ENCODE measurements at places on chromosomes 13 and 19.
A peak's percentile ranks its signal among the peaks of the same experiment; 100 is the strongest.

DNA sequence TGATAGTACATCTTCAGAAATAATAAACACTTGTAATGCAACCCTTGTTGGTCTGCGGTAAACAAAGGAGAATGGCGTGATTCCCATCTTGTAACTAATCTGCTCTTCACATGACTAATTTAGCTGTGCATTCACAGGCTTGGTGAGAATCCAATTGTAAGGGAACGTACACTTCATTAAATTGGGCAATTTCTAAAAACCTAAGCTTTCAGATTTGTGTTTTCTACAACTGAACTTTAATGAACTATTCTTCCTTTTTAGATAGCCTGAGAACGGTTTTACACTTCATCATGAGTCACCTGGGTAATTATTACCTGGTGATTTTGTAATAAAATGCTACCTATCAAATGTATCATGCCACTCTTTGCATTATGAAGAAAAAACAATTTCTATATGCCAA is 306.9 kb downstream of the KLF5 start:
- no peak for DNase-seq

- DNase-seq = no peak
Measured at GRCh38 chr19:15279326-15279904, 47.2 kb upstream of the EPHX3 start.

- no peak for DNase-seq
Measured at GRCh38 chr19:44111910-44112463, 1.2 kb upstream of the ZNF225 start.

DNA sequence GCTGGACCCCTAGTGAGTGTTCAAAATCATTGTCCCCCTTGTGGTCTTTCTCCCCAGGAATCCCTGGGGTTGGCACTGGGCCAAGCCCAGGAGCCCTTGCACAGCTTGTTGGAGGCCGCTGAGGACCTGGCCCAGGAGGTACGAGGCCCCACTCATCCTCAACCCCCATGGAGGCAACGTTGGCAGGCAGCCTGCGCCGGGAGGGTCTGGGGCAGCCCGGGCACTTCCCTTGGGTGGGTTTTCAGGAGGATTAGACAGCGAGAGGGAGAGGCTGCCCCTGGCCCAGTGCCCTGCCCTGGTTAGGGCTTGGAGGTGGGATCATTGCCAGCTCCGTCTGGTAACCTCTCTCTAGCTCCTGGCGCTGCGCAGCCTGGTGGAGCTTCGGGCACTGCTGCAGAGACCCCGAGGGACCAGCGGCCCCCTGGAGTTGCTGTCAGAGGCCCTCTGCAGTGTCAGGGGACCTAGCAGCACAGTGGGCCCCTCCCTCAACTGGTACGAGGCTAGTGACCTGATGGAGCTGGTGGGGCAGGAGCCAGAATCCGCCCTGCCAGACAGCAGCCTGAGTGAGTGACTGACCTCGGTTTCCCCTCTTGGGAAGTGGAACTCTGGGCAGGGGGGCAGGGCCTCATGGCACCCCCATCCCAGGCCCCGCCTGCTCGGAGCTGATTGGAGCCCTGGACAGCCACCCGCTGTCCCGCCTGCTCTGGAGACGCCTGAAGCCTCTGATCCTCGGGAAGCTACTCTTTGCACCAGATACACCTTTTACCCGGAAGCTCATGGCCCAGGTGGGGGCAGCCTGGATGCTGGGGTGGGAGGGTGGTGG is 3.0 kb downstream of the ABCA7 start:
- DNase-seq = no peak

DNA sequence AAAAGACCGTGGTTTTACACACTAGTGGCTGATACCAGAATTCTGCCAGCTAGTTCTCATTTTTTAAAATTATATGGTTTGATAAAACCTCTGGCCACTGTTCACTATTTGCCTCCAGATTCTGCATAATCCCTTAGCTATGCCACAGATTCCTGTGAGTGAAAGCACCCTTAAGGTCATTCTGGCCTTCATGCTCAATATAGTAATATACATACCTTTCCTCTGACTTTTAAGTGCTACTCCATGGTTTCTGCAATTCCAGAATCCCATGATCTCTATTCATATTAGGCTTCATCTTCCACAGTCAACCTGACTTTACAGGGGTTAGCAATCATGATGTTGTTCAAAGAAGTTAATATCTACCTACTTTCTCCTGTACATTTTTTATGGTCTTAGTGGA is 274.1 kb upstream of the EDNRB start:
- DNase-seq = no peak

DNA sequence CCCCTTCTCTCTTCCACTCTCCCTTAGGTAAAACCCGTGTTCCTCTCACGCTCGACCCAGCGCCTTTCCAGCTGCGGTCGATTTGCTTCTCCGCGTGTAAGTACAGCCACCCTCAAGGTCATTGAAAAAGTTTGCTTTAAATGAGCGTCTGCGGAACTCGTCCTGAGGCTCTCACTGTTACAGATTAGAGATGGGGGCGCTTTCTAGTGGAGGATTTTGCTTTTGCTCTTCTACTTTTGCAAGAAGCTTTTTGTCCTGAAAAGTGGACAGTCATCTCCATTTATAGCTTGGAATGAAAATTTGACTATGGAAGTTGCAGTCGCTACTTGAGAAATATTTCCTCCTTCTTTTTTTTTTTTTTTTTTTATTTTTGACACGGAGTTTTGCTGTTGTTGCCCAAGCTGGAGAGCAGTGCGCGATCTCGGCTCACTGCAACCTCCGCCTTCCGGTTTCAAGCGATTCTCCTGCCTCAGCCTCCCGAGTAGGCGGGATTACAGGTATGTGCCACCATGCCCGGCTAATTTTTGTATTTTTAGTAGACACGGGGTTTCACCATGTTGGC is 595 bp upstream of the RAB20 start:
- peak; percentile 12 for DNase-seq

- DNase-seq = no peak
Measured at GRCh38 chr13:19062801-19063200, 118.8 kb downstream of the TUBA3C start.

DNA sequence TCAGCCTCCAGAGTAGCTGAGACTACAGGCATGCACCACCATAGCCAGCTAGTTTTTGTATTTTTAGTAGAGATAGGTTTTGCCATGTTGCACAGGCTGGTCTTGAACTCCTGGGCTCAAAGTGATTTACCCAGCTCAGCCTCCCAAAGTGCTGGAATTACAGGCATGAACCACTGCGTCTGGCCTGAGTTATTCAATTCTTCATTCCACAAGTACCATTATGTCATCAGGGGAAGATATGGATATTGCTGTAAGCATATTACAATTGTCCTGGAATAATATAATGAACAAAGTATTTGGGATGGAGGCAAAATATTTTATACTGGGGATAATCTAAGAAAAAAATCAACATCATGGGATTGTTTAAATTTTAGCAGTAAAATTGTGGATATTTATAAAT is 646.0 kb upstream of the SLITRK6 start:
- DNase-seq = no peak

DNA sequence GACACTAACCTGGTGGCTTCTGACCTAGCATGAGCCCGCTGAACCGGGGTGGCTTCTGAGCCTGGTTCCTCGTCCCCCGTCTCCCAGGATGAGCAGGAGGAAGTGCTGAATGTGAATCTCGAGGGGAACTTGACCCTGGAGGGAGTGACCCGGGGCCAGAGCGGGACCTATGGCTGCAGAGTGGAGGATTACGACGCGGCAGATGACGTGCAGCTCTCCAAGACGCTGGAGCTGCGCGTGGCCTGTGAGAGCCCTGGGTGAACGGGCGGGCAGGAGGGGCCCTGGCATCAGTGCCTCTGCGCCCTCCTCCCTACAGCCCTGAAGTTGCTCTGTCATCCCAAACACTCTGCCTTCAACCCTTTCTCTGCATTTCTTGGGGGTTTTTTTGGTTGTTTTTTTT is 5.6 kb downstream of the BCAM start:
- no peak for DNase-seq

- no peak for DNase-seq
Measured at GRCh38 chr13:111043575-111043982, 71.5 kb upstream of the ARHGEF7 start.

DNA sequence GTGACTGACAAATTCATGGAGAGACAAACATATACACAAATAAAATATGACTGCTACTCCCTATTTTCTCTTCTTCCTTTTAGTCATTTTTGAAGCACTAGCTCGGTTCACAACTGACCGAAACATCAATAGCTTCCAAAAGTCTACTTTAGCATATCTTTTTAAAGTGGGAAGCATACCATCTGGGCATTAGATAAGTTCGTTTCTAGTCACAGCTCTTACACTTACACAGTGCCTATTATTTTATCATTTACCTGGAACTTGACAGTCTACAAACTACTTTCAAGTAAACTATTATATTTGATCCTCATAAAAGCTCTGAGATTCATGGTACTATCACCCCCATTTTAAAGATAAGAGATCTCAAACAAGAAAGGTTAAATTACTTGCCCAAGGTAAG is 458.5 kb downstream of the LMO7 start:
- DNase-seq = no peak

DNA sequence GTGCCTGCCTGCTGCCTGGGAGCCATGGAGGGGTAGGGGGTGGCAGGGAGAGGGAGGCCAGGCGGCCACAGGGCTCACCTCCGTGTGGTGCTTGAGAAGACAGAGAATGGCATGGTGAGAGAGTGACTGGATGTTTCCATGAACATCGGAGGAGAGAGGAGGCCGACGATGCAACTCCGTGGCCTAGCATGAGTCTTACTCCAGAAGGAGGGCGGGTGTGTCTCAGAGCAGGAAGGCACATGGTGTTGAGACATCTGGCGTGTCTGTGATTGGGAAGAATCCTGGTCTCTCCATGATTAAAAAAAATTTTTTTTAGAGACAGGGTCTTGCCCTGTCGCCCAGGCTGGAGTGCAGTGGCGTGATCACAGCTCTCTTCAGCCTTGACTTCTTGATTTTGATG is 5.1 kb downstream of the IRGC start:
- DNase-seq = no peak

DNA sequence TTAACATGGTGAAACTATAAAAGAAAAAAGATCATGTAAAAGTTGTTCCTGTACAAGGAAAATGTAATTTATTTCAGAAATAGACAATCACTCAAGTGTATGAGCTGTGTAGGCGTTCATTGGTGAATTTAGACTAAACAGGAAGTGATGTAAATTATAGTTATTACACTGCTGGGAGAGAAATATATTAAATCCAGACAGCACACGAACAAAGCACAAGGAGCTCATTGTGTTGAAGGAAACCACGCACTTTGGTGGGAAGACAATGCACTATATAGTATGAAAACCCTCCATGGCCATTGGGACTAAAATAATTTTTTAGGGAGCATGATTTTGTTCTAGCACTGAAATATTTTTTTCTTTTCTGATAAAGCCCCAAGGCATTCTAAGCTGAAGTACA is 450.5 kb downstream of the KLF12 start:
- DNase-seq = no peak

DNA sequence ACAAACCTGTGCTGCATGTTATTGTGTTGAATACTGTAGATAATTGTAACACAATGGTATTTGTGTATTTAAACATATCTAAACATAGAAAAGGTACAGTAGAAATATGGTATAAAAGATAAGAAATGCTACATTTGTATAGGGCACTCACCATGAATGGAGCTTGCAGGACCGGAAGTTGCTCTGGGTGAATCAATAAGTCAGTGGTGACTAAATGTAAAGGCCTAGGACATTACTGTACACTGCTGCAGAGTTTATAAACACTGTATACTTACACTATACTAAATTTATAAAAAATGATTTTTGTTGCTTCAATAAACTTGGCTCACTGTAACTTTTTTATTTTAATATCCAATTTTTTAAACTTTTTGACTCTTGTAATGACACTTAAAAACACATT is 34.4 kb downstream of the LMO7 start:
- no peak for DNase-seq

DNA sequence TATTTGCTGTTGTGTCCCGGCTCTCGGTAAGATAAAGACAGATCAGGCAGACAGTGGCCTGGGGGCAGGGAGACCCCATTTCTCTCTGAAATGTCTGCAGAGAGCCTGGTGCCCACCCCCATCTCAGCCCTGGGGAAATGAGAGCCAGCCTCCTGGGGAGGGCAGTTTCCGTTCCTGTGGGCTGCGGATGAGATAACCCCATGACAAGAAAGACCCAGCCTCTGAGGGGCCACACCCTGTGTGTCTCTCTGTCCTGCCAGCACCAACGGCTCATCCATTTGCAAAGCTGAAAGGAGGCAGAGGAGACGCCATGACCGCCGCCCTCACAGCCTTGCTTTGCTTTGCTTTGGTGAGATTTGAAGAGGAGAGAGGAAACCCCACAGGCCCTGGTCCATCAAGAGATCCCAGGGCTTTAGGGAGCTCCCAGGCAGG is 28.1 kb upstream of the KIR3DL3 start:
- DNase-seq = no peak

GRCh38 chr13:46295491-46296114 is 83.9 kb downstream of the LRRC63 start:
- peak; percentile 76 for DNase-seq

GRCh38 chr13:31094331-31095015 is 67.2 kb downstream of the HSPH1 start:
- no peak for DNase-seq

DNA sequence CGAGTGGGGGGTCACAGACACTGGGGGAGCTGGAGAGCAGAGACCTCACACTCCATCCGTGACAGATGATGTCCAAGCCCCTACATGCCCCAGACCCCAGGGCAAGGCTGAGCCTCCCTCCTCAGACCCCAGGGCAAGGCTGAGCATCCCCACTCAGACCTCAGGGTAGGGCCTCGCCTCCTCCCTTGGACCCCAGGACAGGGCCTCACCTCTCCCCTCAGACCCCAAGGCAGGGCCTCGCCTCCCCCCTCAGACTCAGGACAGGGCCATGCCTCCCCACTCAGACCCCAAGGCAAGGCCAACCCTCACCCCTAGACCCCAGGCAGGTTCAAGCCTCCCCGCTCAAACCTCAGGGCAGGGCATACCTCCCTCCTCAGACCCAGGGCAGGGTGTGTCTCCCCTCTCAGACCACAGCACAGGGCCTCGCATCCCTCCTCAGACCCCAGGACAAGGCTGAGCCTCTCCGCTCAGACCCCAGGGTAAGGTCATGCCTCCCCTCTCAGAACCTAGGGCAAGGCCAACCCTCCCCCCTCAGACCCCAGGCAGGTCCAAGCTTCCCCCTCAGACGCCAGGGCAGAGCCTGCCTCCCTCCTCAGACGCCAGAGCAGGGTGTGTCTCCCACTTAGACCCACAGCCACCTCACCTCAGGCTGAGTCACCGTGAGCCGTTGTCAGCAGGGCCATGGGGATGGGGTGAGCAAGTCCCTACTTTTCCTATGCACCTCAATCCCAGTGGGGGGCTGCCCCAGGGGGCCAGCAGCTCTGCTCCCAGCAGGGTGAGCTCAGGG is 1.7 kb upstream of the S1PR4 start:
- DNase-seq = peak; percentile 88

GRCh38 chr13:39370554-39370953 is 232.4 kb downstream of the LHFPL6 start:
- no peak for DNase-seq

- no peak for DNase-seq
Measured at GRCh38 chr19:10352764-10353671, 13.6 kb upstream of the ICAM3 start.

DNA sequence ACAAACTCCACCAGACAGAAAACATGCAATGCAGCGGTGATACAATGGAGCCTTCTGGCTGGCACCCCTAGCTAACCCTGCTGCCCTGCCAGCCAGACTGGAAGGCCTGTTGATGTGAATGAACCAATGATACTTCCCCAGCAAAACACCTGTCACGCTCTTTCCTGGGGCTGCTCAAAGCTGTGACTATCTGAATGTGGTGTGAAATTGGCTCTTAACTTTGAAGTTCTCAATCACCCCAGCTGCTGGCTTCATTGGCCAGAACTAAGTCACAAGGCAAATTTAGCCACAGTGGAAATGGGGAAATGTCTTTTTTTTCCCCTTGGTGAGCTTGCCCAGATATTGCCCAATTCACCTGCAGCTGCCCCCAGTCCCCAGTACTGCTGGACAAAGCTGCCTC is 147.3 kb downstream of the SLC7A1 start:
- DNase-seq = no peak

GRCh38 chr19:3398114-3398899 is 31.9 kb downstream of the NFIC start:
- no peak for DNase-seq

Measured in CD4-positive, alpha-beta T cell treated with Interleukin-4 for 4 hours (primary cell).